Testis (tissue), 5 donors: ENCODE measurements at places on chromosomes 3 and 15. TPM values are rescaled to one million over a fixed set of nuclear protein-coding genes. Genes with fewer than 3 reads are reported as not detected.

The TMEM207 gene
- total RNA-seq = 1.6 TPM

The GRAMD1C gene
- total RNA-seq = 24.3 TPM

DNA sequence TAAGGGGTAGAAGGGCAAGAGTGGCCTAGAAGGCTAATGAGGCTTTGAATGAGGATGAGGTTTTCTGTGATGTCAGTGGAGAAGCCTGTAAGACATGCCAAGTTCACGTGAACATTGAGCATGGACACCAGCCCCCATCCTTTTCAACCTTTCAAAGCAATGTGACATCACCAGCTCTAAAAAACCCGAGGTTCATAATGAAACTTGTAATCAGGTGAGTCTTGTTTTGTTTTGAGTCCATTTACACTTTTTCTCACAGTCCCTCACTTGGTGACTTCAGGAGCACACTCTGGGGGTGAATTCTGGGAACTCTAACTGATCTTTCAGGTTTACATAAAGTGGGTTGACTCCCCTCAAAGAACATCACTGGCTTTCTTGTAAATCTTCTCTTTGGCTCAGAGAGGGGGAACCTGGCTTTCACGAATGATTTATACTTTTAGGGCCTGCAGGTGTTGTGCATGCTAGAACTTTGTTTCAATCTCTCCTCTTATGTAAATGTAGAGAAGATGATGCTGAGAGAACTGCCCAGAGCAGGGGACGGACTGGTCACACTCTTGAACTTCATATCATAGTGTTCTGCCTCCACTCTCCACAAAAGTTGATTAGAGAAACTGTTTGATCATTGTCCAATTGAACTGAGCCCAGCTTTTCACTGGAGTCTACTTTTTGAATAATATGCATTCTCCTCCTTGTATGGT, 224.7 kb upstream of the SATB1 start:
- no peaks in the 10 kb centered on the region for H3K27me3 ChIP-seq
- no peaks in the 10 kb centered on the region for H3K36me3 ChIP-seq
- no peak overlapping the region for H3K27ac ChIP-seq

- H3K4me3 ChIP-seq = no peak overlapping the region
- no peak overlapping the region for H3K27ac ChIP-seq
- DNase-seq = no peak
- H3K36me3 ChIP-seq = no peaks in the 10 kb centered on the region
These were observed 28.5 kb downstream of the RFTN1 start for GRCh38 chr3:16484984-16485383.

DNA sequence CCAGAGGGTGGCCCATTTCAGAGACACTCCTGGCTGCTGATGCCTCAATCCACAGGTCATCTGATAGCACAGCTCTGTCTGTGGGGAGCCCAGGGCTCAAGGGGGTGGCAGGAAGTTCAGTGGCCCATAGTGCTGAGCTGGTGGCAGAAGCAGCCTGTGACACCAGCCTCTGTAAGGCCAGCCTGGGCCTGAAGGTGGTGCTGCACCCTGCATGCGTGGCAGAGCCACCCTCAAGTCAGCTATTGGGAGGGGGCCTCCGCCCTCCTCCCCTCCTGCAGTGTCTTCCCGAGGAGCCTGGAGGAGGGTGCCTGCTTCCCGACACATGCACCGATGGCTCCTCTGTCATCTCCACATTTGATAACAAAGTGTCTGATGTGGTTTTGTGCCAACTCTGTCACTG, 3.0 kb downstream of the PLA1A start:
- no peaks in the 10 kb centered on the region for H3K27me3 ChIP-seq
- H3K4me3 ChIP-seq = no peak overlapping the region
- H3K27ac ChIP-seq = no peak overlapping the region
- peak; percentile 59 for DNase-seq
- no peaks in the 10 kb centered on the region for H3K4me1 ChIP-seq

DNA sequence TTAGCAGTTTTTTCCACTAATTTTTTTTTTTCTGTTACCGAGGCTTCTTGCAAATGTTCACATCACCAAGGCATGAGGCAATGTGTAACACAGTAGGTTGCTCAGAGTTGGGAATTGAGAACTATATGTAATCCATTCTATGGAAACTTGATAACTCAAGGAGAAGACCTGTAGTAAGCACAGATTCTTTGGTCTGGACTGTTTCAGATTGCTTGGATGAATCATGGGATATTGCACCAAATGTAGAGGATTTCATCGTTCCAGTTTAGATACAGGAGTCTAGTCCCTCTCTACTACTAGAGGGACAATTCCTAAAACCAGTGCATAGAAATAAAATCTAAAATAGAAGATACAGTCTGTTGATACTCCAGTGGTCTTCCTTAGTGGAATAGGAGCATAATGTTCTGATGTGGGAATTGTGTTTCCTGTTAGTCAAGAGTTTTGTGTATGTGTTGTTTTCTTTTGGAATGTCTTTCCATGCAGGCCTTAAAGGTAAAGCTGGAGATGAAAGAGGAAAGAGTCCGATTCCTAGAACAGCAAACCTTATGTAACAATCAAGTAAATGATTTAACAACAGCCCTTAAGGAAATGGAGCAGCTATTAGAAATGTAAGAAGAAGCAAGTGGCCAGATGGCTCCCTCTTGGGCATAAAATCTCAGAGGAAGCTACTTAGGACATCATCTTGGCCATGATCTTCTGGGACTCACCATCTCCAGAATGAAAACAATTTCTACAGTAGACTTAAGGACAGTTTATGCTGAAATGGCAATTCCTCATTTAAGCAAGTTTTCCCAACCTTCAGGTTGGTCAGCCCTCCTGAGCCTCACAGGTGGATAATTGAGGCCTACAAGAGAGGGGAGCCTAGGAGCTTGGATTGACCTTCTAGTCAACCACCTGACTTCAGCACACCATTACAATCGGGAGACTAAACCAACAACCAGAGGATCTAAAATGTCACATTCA, 10.7 kb downstream of the KNSTRN start:
- no peaks in the 10 kb centered on the region for H3K27me3 ChIP-seq
- DNase-seq = no peak
- H3K4me3 ChIP-seq = no peak overlapping the region
- no peak overlapping the region for H3K27ac ChIP-seq

The TNFAIP8L3 gene
- total RNA-seq = 17.3 TPM

The BBS4 gene
- total RNA-seq = 83.9 TPM

The CAPN7 gene
- 94.7 TPM for total RNA-seq

DNA sequence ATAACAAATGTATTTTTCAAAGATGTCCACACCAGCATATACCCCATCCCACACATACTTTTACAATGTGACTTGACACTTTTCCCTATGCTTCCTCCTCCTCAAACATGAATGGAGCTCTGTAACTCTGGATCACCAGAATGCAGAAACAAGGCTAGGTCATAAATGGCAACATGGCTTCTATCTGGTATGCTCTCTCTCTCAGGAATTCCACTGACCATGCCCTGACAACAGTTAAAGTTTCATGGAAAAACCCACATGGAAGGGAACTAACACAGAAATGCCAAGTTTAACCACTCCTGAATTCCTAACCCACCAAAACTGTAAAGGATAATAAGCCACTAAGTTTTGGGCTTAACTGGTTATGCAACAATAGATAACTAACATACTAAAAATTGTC, 19.9 kb downstream of the MYO9A start:
- H3K36me3 ChIP-seq = no peaks in the 10 kb centered on the region
- no peak overlapping the region for H3K27ac ChIP-seq
- DNase-seq = no peak
- H3K4me1 ChIP-seq = no peaks in the 10 kb centered on the region
- H3K4me3 ChIP-seq = no peak overlapping the region

DNA sequence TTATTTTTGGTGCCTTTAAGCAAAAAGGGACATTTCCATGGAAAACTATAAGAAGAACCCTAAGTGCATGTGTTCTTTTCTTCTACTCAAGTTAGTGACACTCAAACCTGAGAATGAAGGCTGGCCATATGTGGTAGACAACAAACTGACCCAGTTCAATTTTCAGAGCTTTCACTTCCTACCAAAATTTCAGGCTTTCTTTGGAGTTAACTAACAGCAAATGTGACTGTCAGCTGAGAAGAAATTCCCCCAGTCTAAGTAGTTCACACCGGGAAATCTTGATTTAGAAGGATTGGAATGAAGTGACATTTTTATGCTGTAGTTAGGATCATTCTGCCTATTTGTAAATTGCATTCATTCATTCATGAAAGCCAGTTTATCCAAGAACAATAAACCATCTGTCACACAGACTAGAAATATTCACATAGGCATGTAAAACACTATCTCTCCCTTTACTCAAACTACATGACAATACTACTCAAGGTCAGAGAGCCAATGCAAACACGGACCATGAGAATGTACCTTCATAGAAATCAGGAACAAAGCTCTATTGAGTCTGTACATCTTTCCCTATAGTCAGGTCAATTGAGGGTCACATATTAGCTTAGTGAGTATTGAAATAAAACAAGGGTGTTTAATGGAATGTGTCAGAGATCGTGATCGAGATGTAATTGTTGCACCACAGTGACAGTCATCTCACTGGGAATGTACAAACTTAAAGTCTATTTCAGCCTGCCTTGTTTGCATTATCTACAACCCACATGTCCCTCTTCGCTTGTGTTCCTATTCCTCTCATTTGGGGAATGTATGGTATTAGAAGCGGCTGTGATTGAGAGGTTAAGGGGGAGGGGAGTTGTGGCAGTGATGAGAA, 113.8 kb upstream of the TGFBR2 start:
- no peak overlapping the region for H3K27ac ChIP-seq
- peaks cover 5% of the 10 kb centered on the region for H3K4me1 ChIP-seq
- H3K27me3 ChIP-seq = no peaks in the 10 kb centered on the region
- no peaks in the 10 kb centered on the region for H3K36me3 ChIP-seq
- no peak overlapping the region for H3K4me3 ChIP-seq
- DNase-seq = no peak

The ALPK3 gene
- total RNA-seq = 5.0 TPM

The C3orf62 gene
- 25.9 TPM for total RNA-seq

- no peaks in the 10 kb centered on the region for H3K4me1 ChIP-seq
- no peaks in the 10 kb centered on the region for H3K36me3 ChIP-seq
- no peak overlapping the region for H3K4me3 ChIP-seq
- H3K27me3 ChIP-seq = no peaks in the 10 kb centered on the region
These were observed 148.8 kb downstream of the SCAPER start for GRCh38 chr15:76756381-76756780.

DNA sequence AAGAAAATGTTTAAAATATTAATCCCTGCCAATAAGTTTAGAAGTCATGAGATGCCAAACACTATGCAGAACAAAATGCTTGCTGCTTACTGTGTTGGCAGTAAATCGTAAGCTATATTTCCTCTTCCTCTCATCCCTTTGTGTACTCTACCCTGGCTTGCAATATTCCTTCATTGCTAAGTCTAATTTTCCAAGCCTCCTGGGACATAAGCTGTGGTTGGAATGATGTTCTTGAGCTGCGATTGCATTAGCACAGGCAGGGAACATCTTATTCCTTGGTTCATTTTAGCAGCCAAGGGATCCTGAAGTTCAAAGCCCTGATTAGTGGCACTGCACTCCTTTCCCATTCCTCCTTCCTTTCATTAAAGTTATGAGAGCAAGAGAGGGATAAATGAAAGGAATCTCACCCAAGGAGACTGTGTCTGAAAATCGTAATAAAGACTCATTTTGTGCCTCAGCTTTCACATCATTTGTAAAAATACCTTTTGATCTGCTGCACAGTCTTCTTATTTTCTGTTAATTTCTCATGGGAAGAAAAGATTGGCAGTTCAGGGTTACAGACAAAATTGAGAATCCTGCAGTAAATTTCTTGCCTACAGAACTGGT, 535.2 kb downstream of the OCA2 start:
- no peak overlapping the region for H3K4me3 ChIP-seq
- DNase-seq = no peak
- H3K4me1 ChIP-seq = no peaks in the 10 kb centered on the region
- H3K27me3 ChIP-seq = no peaks in the 10 kb centered on the region

The OR5H14 gene
- total RNA-seq = 0.06 TPM

DNA sequence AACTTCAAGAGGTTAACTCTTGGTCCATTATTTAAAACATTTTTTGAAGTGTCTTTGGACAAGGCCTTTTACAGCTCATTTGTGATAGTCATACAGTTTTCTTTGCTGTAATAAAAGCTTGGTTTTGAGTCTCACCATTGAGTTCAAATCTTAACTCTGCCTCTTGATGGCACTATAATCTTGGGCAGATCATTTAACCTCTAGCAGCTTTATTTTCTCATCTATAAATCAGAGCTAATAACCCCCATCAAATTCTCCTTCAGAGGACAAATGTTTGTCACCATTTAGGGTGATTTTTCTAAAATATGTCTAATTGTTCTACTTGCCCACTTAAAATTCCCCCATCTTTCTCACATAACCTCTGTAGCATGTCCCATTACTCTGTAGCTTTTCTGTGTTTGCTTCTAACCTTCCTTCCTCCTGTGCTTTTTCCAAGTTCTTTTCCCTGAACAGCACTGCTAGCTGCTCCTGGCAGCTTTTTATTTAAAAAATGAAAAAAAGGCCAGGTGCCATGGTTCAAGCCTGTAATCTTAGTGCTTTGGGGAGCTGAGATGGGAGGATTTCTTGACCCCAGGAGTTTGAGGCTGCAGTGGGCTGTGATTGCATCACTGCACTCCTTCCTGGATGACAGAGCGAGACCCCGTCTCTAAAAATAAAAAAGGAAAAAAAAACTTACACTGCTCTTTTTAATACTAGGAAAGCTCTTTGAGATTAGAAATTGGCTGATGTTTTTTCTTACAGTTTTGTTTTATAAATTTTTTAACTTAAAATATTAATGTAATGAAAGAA, 28.5 kb downstream of the UBE2E1 start:
- DNase-seq = no peak
- no peaks in the 10 kb centered on the region for H3K4me1 ChIP-seq

- H3K27me3 ChIP-seq = no peaks in the 10 kb centered on the region
- no peak overlapping the region for H3K4me3 ChIP-seq
- H3K4me1 ChIP-seq = no peaks in the 10 kb centered on the region
- H3K36me3 ChIP-seq = no peaks in the 10 kb centered on the region
- DNase-seq = no peak
- no peak overlapping the region for H3K27ac ChIP-seq
These were observed 16.3 kb upstream of the ATP1B3 start for GRCh38 chr3:141860086-141860669.

The SEMA6D gene
- total RNA-seq = 4.3 TPM

- H3K36me3 ChIP-seq = no peaks in the 10 kb centered on the region
- no peak overlapping the region for H3K4me3 ChIP-seq
- H3K4me1 ChIP-seq = no peaks in the 10 kb centered on the region
- H3K27me3 ChIP-seq = no peaks in the 10 kb centered on the region
- no peak for DNase-seq
These were observed 17.5 kb downstream of the AQR start for GRCh38 chr15:34951993-34952392.

The ZNF860 gene
- total RNA-seq = 4.0 TPM

GRCh38 chr15:52139599-52140462, 27.3 kb upstream of the BCL2L10 start:
- no peaks in the 10 kb centered on the region for H3K27me3 ChIP-seq
- H3K4me1 ChIP-seq = peaks cover 9% of the 10 kb centered on the region
- no peak overlapping the region for H3K4me3 ChIP-seq
- DNase-seq = peak; percentile 83

The KNG1 gene
- 0.43 TPM for total RNA-seq

The CALML4 gene
- total RNA-seq = 10.4 TPM

The MED12L gene
- total RNA-seq = 10.3 TPM

DNA sequence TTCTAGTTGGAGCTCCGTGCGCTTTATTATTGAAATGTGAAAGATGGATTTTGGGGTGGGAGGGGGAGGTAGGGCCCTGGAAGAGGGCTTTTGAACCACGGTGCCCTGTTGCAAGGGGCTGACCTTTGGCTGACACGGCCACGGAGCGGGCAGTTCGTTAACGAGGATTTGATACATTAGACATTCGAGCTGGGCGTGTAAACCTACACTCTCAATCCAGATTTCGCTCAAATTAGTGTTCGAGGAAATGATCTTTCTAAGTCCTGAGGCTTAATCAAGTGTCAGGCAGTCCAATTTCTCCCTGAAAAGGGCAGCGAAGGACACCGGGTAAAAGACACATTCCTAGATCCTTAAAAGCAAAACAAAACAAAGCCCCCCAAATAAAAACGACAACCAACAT, 13.0 kb downstream of the ZIC1 start:
- no peak overlapping the region for H3K4me3 ChIP-seq
- no peak overlapping the region for H3K27ac ChIP-seq
- peaks cover 10% of the 10 kb centered on the region for H3K27me3 ChIP-seq
- DNase-seq = no peak
- peaks cover 6% of the 10 kb centered on the region for H3K4me1 ChIP-seq
